ENCODE measurements at places on chromosomes 2 and 18. TPM values are rescaled to one million over a fixed set of nuclear protein-coding genes. Genes with fewer than 3 reads are reported as not detected.

DNA sequence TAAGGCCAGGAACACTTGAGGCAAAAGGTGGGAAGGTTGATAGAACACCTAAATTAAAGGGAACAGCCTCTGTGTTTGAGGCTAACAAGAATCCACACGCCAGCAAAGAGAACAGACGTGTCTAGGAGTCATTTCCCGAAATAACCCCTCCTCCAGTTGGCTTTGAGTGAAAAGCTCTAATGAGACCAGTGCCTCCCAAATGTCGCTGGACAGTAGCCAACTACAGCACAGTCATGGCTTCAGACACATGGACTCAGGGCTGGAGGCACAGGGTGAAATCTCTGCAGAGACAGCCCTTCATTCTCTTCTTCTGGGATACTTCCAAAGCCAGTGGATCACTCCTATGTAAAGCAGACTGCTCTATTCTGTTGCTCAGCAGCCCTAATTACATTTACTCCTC lies 49.6 kb downstream of the SOWAHC start:
- peak; percentile 74 for DNase-seq

- DNase-seq, result no peak
These were observed 398.0 kb upstream of the MEIS1 start for GRCh38 chr2:66036948-66037347.

DNA sequence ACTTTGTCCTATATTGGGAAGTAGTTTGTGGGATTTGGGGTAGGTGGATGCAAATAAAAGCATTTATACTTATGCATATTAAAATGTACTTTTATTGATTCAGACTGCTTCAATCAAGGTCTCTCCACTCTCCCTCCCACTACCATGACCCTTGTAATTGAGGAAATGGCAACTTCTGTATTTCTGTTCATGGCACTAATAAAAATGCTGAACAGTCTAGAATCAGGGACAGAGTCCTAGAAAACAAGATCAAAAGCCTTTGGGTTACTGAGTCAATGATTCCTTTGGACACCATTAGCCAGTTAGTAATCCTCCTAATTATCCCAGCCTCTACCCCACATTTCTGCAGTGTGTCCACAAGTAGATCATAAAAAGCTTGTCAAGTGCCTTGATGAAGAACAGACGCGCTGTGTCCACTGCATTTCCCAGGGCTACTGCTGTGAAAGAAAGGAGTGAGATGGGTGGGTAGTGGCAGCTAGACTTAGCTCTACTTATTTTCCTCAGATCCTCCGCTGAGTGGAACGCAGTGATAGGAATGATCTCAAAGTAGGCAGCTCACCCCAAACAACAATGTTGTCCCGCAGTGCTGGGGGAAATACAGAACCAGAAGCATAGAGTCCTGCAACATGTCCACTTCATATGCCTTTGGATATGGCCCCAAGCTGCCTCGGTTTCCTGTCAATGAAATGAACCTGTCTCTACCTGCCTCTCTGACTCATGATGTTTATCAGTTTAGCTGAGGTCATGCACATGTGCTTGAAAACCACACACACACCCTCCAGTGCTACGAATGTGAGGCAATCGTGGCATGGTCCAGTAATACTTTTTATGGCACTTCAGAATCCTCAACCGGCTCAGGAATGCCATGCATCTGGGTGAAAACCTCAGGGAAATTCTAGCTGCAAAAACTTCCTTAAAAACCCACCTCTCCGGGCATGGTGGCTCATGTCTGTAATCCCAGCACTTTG lies 115.5 kb downstream of the COL6A3 start:
- no peak for DNase-seq

DNA sequence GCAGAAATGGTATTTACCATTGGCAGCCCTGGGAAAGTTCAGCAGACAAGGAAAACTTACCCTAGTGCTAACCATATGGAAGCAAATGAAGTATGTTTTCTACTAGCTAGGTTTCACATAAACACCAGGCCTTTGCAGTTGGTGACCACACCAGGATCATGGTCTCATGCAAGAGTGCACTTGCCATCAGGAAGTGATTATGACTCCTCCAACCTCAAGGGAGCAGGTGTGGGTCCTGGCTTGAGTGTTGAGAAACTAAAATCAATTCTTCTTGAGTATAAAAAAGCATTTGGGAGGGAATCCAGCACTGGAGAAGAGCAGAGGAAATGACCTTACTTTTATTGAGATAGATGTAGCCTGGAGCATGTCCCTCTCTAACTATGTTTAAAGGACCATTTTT lies 56.8 kb upstream of the SPAG16 start:
- no peak for DNase-seq

Gene VWA3B
- total RNA-seq, result 0.32 TPM

Gene ST6GAL2
- not detected for total RNA-seq

- no peak for DNase-seq
These were observed 18.8 kb upstream of the MREG start for GRCh38 chr2:216031960-216032689.

Gene LYPD6
- total RNA-seq, result 0.13 TPM

Gene SCG2
- total RNA-seq, result not detected

DNA sequence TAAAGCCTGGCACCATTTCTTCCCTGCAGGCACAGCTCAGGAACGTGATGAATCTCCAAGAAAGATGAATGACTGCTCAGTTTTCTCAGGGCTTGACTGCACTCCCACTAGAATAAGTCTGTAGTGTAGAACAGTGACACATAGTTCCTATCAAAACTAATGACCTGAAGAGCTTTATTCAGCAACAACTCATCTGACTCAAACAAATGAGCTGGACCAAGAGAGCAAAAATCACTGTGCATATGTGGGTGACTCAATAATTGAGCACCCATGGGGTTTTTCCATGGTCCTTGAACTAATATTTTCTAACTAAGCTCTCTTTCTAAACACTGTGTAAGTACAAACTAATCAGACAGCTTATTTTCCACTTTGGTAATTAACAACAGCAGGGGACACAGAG lies 61.1 kb upstream of the XDH start:
- DNase-seq, result no peak

Gene CERKL
- total RNA-seq, result not detected

DNA sequence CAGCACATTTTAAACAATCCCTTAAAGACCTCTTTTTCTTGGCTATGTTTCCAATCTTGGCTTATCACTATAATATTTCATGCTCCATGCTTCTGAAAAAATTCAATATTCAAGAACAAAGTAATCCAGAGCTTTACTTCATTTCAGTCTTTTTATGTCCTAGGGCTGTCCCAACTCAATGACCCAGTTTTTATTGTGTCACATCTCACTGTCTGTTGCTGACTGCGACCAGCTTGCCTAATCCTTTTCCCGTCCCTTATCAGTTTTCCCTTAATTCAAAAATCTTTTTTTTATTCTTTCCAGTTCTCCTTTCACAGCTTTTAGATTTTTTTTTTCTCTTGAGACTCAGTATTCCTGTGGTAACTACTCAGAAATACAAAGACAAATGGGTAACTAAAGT lies 10.2 kb downstream of the TMEM17 start:
- no peak for DNase-seq

Gene MROH2A
- not detected for total RNA-seq

DNA sequence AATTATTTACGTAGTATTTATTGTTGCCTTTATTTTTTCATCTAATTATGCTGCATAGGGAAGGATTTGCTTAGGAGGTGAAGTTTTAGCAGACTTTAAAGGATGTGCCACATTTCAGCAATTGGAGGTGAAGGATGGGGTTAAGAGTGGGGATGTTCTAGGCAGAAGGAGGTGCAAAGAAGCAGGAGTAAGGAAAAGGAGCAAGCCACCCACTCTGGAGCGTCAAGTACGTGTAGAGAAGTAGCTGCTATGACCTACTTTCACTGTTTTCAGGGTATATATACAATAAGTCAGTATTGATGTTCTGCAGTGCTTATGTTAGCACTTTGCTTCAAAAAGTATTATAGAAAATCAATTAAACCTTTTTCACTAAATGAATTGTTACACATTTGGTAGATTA lies 34.4 kb downstream of the ITGAV start:
- no peak for DNase-seq

Gene TGOLN2
- 59.9 TPM for total RNA-seq

- DNase-seq, result no peak
These were observed 385.2 kb downstream of the CMPK2 start for GRCh38 chr2:6480514-6480913.

Gene LHCGR
- not detected for total RNA-seq

DNA sequence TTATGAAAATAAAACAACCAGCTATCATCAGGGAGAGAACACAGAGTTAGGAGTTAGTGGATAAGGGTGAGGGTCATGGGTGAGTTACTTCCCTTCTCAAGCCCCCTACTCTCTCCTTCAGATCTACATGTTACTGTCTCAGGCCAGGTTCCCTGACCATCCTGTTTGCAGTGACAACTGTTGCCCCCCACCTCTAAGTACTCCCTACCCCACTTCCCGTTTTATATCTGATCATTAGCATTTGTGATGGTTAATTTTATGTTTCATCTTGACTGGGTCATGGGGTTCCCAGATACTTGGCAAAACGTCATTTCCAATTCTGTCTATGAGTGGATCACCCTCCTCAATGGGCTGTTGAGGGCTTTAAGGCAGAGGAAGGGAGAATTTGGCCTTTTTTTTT lies 32.8 kb upstream of the ATP8B1 start:
- DNase-seq, result no peak

- no peak for DNase-seq
These were observed 783.2 kb upstream of the CDH2 start for GRCh38 chr18:28960146-28960545.

DNA sequence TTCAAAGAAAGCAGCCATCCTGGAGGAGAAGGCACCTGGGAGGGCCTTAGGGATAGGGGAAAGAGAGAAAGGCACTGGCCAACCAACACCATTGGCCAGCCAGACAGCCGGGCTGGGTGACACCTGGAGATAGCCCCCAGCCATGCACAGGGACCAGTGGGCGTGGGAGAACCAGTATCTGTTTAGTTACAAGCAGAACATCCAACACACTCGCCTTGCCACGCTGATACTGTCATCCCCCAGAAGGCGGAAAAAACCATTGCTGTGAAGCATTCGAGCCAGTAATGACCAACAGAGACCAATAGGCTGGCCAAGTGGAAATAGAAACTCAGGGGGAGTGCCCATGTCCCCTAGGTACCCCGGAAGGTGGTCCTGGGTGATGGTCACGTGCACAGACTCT lies 15.5 kb downstream of the ASPRV1 start:
- DNase-seq, result no peak

- no peak for DNase-seq
These were observed 235.0 kb upstream of the RGPD4 start for GRCh38 chr2:107591561-107592279.

DNA sequence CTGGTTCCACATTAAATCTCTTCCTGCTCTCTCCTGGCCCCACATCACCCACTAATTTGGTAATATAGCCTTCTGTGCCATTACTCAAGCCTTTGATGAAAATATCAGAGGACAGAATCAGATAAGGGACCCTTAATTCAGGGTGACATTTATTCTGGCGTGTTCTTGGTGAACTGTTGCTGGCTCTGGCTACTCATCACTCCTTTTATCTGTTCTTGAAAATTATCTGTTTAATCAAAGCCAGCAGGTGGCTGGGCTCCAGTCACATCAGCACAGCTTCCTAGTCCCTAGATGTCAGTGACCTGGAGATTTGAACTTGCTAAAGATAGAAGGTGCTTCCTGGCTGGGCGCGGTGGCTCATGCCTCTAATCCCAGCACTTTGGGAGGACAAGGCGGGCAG lies 26.9 kb upstream of the SLC35F6 start:
- no peak for DNase-seq

Gene SP100
- 50.9 TPM for total RNA-seq
